ENCODE measurements at places on chromosomes 11 and 22. TPM values are rescaled to one million over a fixed set of nuclear protein-coding genes. Genes with fewer than 3 reads are reported as not detected.

- H3K4me1 ChIP-seq: no peaks in the 10 kb centered on the region
- H3K4me3 ChIP-seq: no peak overlapping the region
- no peak overlapping the region for H3K27ac ChIP-seq
- H3K36me3 ChIP-seq: no peaks in the 10 kb centered on the region
Observed at GRCh38 chr11:117479372-117479771, 151.7 kb downstream of the CEP164 start.

DNA sequence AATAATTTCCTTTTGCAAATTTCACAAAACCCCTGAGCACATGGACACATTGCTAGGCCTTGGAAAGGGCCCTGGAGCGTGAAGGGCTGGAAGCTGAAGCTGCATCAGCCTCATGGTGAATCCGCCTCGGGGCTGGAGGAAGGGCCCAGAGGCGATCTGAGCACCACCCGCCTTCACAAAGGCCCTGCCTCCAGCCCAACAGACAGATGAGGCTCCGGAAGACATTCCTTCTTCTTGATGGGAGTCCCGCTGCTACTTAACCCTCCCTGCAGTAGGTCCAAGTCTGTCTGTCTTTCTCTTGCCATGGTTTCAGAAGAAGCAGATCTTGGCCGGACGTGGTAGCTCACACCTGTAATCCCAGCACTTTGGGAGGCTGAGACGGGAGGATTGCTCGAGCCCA lies 16.5 kb downstream of the ARRB1 start:
- H3K27ac ChIP-seq: no peak overlapping the region
- H3K4me1 ChIP-seq: peaks cover 58% of the 10 kb centered on the region
- H3K36me3 ChIP-seq: peaks cover 20% of the 10 kb centered on the region

- no peak for DNase-seq
- no peaks in the 10 kb centered on the region for H3K4me1 ChIP-seq
- no peak overlapping the region for H3K27ac ChIP-seq
- H3K36me3 ChIP-seq: no peaks in the 10 kb centered on the region
- no peak overlapping the region for H3K4me3 ChIP-seq
- peaks cover 2% of the 10 kb centered on the region for H3K27me3 ChIP-seq
Observed at GRCh38 chr11:117716521-117717440, 80.2 kb downstream of the DSCAML1 start.

- no peaks in the 10 kb centered on the region for H3K36me3 ChIP-seq
- peaks cover 20% of the 10 kb centered on the region for H3K27me3 ChIP-seq
- no peak for DNase-seq
- H3K27ac ChIP-seq: no peak overlapping the region
- no peak overlapping the region for H3K4me3 ChIP-seq
Observed at GRCh38 chr22:29149841-29150555, 55.7 kb upstream of the EMID1 start.

DNA sequence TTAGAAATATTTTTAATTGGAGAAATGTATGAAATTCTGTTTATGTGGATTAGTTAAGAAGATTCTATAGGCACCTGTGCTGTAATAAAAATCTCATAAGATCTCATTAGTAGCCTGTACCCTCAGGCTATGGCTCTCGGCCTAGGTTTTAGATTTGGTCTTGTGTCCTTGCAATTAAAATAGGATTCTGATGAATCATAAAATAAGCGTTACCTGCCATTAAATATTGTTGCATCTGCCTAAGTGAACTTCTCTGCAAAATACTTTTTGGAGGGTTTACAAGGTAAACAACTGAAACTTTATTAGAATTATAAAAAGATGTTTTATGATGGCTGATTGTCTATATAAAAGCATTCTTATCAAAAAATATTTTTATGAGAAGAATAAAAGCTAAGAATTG lies 804.1 kb upstream of the ANO3 start:
- no peaks in the 10 kb centered on the region for H3K27me3 ChIP-seq
- H3K36me3 ChIP-seq: no peaks in the 10 kb centered on the region

- H3K4me3 ChIP-seq: no peak overlapping the region
- H3K27me3 ChIP-seq: no peaks in the 10 kb centered on the region
- H3K36me3 ChIP-seq: no peaks in the 10 kb centered on the region
- no peaks in the 10 kb centered on the region for H3K4me1 ChIP-seq
Observed at GRCh38 chr11:120780239-120780638, 243.7 kb upstream of the TBCEL start.

- H3K36me3 ChIP-seq: no peaks in the 10 kb centered on the region
- no peak overlapping the region for H3K27ac ChIP-seq
- H3K4me3 ChIP-seq: no peak overlapping the region
- no peaks in the 10 kb centered on the region for H3K27me3 ChIP-seq
- DNase-seq: no peak
Observed at GRCh38 chr11:97937501-97937900, 1083.2 kb upstream of the CNTN5 start.

The MS4A6E gene
- not detected for total RNA-seq

The PHOX2A gene
- not detected for total RNA-seq
